BJ (cell line): ENCODE measurements at places on chromosomes 12 and 14. TPM values are rescaled to one million over a fixed set of nuclear protein-coding genes. Genes with fewer than 3 reads are reported as not detected.

DNA sequence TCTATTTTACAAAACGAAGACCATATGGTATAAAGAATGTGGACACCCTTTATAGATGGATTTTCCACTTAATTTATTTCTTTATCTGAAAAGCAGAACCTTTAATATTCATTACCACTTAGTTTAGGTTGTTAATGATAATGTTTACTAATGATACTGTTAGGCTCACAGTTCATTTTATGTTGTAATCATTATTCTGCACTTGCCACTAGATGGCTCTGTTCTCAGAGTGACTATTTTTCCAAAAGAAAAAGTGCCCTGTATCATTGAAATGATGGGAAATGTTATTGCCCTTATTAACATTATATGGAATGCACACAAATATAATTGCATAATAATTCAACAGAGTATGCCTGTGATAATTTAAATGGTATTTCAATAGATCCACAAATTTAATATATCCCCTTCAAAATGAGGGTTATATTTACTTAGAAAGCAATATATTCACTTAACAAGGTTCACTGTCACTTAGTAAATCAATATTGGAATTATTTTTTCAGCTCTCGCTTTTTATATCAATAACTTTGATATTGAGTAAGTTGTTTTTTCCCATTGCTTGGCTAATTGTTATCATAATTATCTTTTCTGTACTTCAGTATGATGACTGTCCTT is 95.7 kb downstream of the PDE3A start:
- DNase-seq, result no peak

DNA sequence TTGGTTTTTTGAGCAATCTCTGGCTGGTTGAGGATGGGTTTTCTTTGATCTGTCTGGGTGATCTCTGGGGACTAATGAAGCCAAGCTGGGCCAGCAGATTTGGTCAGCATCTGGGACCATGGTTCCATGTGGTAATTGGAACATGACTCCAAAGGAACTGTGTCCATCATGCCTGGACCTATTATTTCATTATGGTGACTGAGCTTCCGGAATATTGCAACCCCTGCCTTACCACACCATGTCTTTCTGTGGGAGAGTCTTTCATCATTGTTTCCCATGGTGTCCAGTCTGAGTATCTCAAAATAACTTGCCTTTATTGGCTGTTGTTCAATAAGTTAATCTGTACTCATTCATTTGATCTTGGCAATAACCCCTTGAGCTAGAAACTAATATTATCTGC is 624.9 kb upstream of the TBX3 start:
- DNase-seq, result no peak

- DNase-seq, result no peak
Measured at GRCh38 chr12:38588624-38589305, 272.2 kb downstream of the ALG10B start.

- DNase-seq, result no peak
Measured at GRCh38 chr12:32266756-32267155, 132.6 kb upstream of the FGD4 start.

- no peak for DNase-seq
Measured at GRCh38 chr12:29082522-29082921, 66.6 kb upstream of the FAR2 start.

- DNase-seq, result no peak
Measured at GRCh38 chr12:28540324-28540714, 350.1 kb downstream of the CCDC91 start.

DNA sequence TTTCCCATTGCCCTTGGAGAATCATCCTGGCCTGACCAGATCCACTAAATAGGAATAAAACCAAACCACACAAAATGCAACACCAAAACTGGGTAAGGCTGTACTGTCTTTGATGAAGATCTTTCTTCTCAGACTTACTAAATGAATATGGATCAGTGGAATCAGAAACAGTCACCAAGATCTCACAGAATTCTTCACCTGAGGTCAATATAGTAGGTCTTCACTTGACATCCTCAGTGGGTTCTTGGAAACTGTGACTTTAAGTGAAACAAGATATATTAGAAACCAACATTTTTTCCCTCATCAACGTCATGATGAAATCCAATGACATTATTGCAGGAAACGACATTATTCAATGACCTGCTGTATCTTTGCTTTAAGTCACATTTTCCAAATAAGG is 526.2 kb downstream of the FUT8 start:
- no peak for DNase-seq

DNA sequence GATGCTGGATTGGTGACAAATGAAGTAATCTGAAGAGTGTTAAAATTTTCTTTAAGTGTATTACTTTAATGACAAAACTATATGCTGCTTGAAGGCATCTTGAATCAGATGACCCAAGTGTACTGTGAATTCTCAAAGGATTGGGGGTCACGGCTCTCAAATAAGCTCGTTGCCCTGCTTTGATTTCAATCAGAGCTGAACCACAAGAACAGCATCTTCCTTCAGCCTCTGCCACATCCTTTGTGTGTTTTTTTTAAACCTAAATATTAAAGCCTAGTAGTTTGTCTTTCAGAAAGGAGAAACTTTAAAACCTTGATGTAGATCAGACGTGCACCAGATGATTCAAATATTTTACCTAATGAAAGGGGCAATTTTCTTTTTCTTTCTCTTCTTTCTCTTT is 11.7 kb downstream of the ELK3 start:
- no peak for DNase-seq

DNA sequence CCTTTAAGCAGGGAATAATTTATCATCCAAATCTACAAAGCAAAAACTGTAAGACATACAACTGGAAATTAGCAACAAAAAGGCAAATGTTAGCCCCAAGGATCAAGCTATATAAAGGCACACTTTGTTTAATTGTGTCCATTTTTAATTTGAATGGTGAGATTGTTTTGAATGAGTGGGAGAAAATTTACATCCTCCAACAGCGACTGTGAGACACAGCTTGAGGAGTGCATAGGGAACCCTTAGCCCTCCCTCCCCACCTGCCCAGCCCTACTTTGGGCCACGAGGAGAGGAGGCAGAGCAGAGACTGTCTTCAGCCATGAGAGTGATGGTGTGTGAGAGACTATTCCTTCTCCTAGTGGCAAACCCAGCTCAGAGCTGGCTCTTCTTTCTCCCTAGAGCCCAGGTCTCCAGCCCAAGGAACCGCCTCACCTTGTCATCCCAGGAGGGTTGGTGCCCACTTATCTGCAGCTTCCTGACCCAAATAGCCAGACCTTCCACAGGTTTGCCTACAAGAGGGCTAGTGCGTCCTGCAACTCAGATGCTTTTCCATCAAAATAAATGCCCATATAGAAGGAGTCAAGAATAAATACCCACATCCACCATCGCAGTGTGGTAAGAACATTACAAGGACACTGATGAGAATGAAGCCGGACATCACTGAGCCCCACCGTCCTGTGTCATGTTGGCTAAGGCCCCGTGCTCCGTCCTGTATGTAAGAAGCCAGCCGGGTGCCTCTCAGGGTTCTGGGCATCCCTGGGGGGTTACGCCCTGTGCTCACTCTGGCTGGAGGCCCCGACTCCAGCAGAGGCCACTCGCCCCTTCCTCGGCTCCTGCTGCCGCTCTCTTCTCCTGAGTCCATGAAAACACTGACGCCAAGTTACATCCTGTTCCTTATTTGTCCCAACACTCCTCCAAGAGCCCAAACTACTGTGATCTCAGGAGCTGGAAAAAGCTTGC is 36.4 kb upstream of the C14orf180 start:
- no peak for DNase-seq

SYT1 gene
- polyA plus RNA-seq, result 0.70 and 1.3 TPM in 2 replicates

DNA sequence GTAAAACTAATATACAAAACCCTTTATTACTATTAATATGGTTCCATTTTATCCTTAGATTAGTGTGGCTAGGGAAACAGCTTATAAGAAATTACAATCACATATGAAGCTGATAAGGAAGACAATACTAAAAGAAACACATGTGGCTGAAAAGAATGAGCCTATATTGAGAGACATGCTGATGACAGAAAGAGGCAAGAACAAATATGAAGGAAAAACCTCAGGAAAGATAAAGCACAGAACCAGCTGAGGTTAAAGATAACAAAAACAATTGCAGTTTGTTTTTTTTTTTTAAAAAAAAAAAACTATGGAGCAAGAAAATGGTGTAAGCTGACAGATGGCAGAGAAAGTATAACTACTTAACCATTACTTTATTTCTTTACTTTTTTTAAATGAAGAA is 69.2 kb upstream of the OSBPL8 start:
- DNase-seq, result no peak

- DNase-seq, result no peak
Measured at GRCh38 chr12:1919763-1920162, 1.3 kb upstream of the CACNA2D4 start.

MYO1A gene
- polyA plus RNA-seq, result 0.02 and 0.15 TPM in 2 replicates

DNA sequence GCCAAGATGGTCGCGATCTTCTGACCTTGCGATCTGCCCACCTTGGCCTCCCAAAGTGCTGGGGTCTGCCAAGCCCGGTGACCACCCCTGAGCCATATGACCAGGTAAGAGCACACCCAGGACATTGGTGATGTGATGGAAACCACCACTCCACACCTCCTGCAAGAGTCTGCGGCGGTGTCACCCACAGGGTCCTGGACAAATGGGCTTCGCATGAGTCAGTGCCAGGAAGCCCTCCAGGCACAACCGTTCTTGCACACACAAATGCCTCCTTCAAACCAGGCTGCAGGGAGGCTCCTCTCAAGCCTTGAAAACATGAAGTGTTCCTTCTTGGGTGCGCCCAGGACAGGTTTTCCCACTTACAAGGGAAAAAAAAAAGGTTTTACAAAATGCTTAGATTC is 16.6 kb downstream of the PITPNM2 start:
- no peak for DNase-seq

DNA sequence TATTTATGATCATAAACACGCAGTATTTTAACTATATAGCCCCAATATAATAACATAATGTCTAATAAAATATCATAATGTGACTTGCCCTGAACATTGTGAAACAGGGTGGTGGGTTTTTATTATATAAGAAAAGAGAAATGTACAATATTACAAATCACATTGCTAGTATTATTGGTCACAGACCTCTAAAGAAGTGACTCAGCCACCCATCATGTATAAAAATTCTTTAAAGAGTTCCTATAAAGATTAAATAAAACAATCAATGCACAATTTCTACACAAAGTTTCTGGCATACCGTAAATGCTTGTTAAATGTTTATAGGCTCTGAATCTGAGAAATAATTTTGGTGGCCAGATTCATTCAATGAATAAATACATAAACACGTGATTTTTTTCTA is 28.9 kb downstream of the ABCC9 start:
- DNase-seq, result no peak

GLT8D2 gene
- polyA plus RNA-seq, result 67.6 and 90.2 TPM in 2 replicates

MOAP1 gene
- 15.5 and 20.0 TPM in 2 replicates for polyA plus RNA-seq

HPD gene
- polyA plus RNA-seq, result 0.05 TPM in 1 of 2 replicates, not detected in the other

GRCh38 chr12:65510007-65510406 is 231.5 kb downstream of the MSRB3 start:
- DNase-seq, result no peak

- no peak for DNase-seq
Measured at GRCh38 chr12:107396991-107397390, 288.6 kb upstream of the PWP1 start.

DNA sequence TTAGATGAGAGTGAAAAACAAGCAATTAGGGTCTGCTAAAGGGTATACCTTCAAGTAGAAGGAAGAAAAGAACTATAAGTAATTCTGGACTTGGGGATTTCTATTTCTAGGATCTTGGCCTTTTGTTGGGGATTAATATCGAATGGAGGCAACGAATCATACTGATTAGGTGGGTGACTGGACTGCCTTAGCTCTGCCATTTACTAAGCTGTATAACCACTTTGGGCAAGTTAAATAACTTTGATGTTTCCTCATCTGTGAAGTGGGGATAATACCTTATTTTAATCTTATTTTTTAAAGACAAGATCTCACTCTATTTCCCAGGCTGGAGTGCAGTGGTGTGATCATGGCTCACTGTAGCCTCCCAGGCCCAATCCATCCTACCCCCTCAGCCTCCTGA is 6.6 kb downstream of the IKBIP start:
- DNase-seq, result no peak

DNA sequence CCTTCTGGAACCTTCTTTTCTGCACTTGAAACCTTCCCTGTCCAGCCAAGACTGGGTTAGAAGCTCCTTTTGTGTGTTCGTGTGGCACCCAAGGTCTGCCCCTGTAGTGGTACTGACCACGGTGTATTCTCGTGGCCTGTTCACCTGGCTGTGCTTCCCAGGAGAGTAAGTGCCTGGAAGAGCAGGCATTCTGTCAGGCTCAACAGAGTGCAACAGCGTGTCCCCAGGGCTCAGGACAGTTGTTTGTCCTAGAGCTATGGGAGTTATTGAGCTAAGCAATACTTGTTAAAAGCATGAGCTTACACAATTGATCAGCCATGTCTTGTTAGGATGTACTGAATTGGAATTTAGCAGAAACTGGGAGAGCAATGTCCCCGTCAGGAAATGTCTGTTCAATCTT is 12.9 kb upstream of the SLC38A2 start:
- DNase-seq, result no peak

GRCh38 chr12:120365675-120366340 is 3.2 kb downstream of the MSI1 start:
- no peak for DNase-seq

DNA sequence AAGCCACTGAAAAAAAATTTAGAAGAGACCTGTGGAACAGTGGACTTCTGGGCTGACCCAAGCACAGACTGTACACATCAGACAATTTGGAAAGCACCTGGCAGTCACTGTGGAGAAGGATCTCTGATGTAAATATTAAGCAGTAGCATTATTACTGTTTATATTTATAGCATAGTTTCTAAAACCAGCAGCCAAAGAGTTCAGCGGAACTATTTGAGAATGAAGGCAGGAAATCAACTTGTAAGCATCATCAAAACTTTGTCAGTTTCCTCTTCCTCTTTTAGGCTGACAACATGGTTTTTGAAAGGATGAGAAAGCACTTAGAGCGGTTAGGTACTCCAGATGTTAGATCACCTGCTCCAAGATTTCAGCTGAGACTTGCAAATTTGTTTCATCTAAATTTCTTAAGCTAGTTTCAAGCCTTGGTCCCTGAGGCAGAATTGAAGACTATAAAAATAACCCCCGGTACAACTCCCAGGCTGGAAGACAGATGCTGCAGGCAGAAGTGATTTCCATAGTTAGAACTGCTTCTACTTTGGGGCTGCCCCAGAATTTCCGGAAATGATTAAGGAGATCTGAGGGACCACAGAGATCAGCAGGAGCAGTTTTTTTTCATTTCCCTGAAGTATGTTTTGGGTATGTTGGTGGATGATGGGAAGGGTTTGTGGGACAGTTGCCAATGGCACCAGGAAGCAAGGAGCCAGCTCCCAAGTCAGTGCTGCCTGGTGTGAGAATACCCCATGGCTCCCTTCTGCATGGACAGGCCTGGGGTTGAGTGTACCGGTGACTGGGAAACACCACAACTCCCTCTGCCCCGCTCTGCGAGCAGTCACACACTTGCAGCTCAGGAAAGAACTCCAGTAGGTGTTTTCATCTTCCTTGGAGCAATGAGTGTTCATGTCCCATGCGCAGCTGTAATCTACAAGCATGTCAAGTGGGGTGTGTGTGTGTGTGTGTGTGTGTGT is 354.5 kb downstream of the NUAK1 start:
- DNase-seq, result no peak
